ENCODE measurements at places on chromosomes 5 and 9.

DNA sequence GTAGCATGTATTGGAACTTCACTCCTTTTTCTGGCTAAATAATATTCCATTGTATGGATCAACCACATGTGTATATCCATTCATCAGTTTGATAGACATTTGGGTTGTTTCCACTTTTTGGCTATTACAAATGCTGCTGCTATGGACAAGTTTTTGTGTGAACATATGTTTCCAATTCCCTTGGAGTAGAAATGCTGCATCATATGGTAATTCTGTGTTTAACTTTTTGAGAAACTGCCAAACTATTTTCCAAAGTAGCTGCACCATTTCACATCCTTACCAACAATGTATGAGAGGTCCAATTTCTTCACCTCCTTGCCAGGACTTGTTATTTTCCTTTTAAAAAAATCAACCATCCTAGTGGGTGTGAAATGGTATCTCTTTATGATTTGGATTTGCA is 8.4 kb downstream of the FRRS1L start:
- no peak for DNase-seq

GRCh38 chr5:133026664-133027153 is 360 bp upstream of the ZCCHC10 start:
- no peak for DNase-seq

GRCh38 chr5:89769975-89770374 is 639.6 kb downstream of the CETN3 start:
- DNase-seq = no peak

- DNase-seq = no peak
Measured at GRCh38 chr5:55303238-55303690, 4.2 kb downstream of the DHX29 start.

Measured in stimulated activated CD4-positive, alpha-beta T cell treated with anti-CD3 and anti-CD28 coated beads, Interleukin-15, amount 100 ng/mL, for 1 hour (primary cell).